Stimulated activated CD4-positive, alpha-beta T cell treated with anti-CD3 and anti-CD28 coated beads, Interleukin-4, amount 100 ng/mL, for 1 hour (primary cell): ENCODE measurements at places on chromosomes 7 and 10.

- no peak for DNase-seq
Observed at GRCh38 chr7:82726038-82726800, 282.6 kb upstream of the CACNA2D1 start.

- DNase-seq: no peak
Observed at GRCh38 chr7:24971333-24972165, 8.4 kb downstream of the OSBPL3 start.

GRCh38 chr7:26688388-26688787, 176.0 kb downstream of the SKAP2 start:
- no peak for DNase-seq

DNA sequence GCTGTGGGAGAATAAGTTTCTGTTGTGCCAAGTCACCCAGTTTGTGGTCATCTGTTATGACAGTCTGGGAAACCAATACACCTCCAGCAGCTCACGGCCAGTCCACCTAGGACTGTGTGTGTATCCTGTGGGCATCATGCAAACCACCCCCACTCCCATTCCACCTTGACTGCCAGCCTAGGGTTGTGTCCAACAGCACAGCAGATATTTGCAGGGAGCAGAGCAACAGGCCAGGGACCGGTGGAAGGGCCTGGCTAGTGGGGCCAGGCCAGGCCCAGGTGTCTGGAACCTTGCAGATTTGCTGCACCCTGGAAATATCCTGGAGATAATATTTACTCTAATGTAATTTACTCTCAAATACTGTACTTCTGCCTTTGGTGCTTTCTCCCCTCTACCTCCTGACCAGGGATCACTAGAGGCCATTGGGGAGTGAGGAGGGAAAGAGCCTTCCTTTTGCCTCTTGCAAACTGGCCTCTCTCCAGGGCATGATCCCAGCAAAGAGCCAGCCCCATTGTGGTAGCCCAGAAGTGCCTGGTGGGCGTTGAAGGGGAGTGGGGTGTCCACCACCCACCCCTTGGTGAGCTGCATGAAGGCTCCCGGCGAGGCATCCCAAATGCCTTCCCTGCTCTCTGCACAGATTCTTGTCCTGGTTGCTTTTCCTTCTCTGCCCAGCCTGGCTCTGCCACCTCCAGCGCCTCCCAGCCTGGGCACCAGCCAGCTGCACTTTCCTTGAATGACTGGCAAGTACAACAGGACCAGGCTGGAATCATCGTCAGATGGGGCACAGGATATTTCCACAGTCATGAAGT, 15.2 kb upstream of the TPST1 start:
- no peak for DNase-seq

DNA sequence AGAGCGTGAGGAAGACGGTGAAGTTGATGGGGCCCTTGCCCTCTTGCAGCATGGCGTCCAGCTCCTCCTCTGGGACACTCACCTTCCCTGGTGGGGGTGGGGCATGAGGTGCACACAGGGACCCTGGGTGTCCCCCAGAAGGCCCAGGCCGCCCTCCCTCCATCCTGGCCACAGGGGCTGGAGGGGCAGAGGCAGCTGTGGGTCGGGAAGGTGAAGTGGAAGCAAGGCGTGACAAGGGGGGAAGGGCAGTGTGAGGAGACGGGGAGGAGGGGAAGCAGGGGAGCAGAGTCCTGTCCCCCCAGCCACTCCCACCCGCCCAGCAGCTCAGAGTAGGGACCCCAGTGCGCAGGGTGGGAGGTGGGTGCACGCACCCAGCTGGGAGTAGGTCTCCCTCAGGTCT, 791 bp downstream of the MYL7 start:
- no peak for DNase-seq

GRCh38 chr10:79027147-79028055, 41.4 kb upstream of the ZMIZ1 start:
- DNase-seq: no peak

- no peak for DNase-seq
Observed at GRCh38 chr7:139767561-139767982, 10.2 kb downstream of the HIPK2 start.

- DNase-seq: no peak
Observed at GRCh38 chr7:38002689-38003088, 82.2 kb downstream of the EPDR1 start.

- DNase-seq: peak; percentile 73
Observed at GRCh38 chr7:151059367-151060112, at the start of gene SLC4A2. SLC4A2 (plus strand) TSS chr7:151059589; CDS start chr7:151061988, 2,399 bp downstream.

- DNase-seq: no peak
Observed at GRCh38 chr7:3206771-3207191, 94.3 kb upstream of the SDK1 start.

DNA sequence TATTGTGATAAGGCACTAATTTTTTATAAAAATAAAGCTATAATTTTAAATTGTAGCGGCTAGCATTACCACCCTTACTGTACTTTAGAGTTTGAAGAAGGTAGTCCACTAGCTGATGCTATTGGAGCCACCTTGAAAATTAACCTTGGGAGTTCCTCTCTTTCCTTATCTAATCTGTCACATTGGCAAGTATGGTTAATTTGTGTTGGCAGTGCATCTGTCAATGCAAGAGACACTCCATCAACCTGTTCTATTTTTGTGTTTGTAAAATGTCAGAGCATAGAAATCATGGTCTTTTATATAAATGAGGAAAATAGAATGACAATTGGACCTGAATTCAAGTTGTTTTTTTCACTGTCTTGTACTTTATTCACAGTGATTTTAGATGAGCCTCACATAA, 20.5 kb downstream of the GLCCI1 start:
- DNase-seq: no peak

DNA sequence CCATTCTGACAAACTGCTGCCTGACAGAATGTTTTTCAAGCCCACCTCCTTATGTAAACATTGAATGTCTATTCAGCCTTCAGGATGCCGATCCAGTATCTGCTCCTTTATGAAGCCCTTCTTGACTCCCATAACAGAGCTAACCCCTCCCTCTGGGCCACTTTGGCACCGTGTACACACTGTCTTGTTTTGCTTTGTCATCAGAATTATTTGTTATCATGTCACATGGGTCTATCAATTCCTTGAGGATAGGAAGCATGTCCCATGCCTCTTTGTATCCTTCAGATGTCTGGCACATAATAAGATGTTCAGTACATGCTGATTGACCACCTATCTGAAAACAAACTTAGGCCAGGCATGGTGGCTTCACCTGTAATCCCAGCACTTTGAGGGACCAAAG, 92.3 kb downstream of the PRLHR start:
- DNase-seq: no peak

DNA sequence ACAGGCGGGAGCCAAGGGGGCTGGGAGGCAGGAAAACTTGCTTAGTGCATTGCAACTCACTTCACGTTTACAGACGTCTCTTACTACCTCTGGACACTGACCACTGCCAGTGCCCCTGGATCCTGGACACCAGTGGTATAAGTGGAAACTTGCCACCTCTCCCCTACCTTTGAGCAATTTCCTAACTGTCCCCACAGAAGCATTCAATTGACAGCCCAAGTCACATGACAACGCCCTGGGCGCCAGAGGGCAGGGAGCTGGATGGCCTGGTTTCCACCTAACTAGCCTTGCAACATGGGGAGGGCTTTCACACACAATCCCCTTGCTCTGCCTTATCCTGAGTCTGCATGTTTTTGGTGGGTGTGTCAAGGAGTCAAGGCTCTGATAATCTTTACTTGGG, 113.8 kb downstream of the DYNC2I1 start:
- no peak for DNase-seq

- DNase-seq: no peak
Observed at GRCh38 chr10:132839061-132839460, 53.1 kb upstream of the NKX6-2 start.

DNA sequence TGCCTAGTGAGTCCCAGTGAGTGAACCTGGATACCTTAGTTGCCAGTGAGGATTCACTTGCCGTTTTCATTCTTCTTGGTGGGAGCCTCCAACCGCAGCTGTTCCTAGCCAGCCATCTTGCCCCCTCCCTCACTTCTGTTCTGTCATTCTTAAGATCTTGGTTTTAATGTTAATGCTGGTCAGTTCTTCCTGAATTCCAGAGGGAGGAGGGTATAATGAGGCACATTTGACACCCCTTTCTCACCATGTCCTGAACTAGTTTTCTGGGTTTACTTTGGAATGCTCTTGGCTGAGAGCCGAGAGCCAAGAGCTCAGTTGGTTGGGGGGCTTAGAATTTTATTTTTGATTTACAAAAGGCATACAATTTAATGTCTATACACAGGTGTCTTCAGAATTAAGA, 78.5 kb upstream of the ADCY1 start:
- DNase-seq: no peak

DNA sequence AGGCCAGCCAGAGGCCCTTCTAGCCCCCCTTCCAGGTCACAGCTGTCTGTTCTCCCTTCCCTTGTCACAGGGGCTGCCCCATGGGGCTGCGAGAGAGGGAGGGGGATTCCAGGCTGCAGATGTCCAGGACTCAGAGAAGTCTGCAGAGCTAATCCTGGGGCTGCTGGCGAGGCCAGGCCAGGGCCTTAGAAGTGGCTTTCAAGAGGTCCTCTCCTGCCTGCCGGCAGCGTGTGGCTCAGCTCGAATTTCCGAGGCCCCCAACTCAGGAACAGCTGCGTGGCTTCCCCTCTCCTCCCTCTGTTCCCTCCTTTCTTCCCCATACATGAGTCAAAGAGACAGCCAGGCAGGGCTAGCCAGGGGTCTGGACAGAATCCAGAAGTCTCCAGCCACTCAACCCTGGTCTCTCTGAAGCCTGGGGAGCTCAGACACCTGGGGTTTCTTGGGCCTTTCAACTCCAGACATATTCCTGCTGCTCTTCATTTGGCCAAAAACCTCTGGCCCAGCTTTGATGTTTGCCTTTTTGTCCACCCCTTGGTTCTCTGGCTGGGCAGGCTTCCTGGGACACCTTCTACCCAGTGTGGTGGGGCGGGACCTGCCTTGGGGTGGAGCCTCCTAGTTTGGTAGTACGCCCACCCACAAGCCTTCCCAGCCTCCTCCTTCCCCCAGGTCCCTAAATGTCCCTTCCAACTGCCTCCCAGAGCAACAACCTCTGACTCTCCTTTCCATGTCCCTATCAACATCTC, 21.8 kb upstream of the EIF5AL1 start:
- DNase-seq: no peak

GRCh38 chr7:123499211-123499970, 35.0 kb downstream of the IQUB start:
- DNase-seq: no peak

GRCh38 chr10:127506094-127506493, 43.0 kb upstream of the NPS start:
- DNase-seq: no peak

GRCh38 chr7:108424013-108424412, 32.2 kb downstream of the NRCAM start:
- DNase-seq: no peak

- no peak for DNase-seq
Observed at GRCh38 chr10:5945561-5946418, 31.6 kb downstream of the IL15RA start.

DNA sequence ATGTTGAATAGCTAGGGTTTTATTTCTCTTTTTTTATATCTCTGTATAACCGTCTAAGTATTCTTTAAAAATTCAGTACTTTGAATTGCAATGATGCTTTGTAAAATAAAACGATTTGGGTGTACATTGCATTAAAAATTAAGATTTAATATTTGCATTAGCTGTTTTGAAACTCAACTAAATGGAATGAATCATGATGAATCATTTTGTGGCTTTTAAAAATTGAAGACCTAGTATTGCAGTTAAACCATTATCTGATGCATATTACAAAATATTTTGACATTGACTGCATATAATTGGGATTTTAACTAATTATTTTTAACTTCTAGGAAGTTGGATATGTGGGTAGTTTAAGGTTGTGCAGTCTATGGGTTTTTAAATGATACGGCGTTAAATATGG, 314.0 kb downstream of the CDK14 start:
- no peak for DNase-seq

GRCh38 chr7:50644114-50644513, 78.9 kb upstream of the DDC start:
- no peak for DNase-seq

DNA sequence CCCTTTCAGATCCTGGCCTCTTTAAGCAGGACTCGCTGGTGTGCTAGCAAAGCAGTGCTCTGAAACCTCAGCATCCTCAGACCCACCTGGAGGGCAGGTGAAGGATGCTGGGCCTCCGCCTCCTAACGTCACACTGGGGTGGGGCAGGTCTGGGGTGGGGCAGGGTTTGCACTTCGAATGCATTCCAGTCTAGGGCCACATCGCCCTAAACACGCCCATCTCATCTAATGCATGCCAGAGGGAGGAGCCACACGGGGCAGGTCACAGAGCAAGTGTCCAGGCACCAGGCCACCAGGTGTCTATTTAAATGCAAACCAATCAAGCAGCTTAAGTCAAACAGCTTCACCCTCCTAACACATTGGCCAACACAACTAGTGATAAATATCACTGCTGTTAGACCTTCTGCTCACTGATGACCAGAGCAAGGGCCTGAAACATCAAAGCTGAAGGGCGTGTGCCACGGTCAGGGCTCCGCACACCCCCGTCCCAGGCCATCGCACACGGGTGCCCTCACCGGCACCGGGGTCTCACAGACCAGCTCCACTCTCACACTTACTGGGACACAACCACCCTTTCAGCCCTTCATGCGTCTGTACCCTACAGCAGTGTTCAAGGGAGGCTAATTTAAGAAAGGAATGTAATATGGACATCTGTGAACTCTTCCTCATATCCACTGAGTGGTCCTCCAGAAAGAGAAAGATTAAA, 47.1 kb downstream of the DIP2C start:
- DNase-seq: no peak

DNA sequence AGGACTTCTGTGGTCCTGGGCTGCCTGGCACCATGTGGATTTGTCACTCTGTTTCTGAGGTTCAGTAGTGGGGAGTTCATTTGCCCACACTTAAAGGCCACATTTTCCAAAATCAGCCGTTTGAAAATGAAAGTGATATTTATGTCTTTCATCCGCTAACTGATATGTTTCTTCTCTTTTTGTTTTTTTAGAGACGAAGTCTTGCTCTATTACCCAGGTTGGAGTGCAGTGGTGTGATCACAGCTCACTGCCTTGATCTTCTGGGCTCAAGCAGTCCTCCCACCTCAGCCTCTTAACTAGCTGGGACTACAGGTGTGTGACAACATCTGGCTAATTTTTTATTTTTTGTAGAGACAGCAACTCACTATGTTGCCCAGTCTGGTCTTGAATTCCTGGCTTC, 58.6 kb downstream of the EBLN1 start:
- no peak for DNase-seq

GRCh38 chr7:39622609-39623008, 763 bp upstream of the RALA start:
- no peak for DNase-seq

DNA sequence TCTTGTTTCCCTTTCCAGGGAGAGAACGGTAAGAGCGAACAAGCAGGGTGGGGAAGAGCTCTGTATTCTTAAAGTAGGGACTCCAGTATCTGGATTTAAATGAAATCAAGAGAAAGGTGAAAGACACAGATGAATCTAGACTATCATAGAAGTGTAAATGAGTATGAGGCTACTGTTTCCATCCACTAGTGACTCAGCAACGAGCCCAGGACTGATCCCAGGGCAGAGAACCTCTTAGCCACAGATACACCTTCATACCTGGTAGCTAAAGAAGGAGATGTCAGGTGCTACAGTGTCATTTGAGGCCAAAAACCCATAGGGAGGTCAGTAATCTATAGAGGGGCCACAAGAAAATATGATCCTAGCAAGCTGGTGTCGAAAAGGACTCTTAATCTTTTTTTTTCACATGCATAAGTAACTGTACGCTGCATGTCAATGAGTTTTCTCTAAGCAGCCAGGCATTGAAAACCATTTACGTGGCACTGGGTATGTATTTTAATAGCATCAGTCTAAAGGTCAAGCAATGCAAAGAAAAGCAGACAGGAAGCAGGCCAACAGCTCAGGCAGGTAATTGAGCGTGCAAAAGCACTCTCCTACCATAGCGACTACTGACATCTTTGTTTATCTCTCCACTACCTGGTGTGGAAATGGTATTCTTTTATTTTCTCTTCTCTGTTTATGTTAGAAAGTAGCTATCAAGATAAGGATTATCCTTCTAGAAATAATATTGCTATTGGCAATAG, 91.5 kb upstream of the EGR2 start:
- DNase-seq: no peak
